ENCODE measurements at places on chromosomes 2 and 18.

DNA sequence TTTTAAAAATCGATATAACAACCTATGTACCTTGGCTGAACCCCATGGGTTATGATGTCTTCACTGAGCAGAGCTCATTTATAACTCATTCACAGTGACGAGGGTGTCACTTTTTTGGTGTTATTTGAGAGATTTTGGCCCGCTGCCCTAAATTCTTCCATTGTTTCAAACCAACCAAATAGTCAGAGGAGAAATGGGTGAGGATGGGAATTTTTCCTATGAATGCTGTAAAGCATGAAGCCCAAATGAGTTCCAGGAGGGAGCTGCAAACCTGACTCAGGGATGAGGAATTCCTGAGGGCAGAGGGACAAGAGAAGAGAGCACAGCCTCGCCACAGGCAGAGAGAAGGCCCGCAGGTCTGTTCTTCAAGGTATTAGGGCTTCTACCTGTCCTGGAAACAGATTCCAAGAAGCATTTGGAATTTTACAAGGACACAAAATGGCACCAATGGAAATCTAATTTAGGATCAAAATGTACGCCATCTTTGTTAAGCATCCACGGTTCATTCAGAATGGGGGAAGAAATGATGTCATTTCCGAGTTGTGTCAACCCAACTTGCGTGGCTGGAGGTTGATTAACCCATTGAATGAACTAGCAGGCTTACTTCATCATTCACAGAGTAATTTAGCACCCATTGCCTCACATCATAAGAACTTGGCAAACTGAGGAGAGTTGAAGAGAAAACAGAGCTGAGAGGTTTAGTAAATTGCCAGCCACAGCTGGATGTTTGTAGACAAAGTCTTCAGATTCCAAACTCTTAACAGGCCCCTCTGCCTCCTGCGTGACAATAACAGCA is 133.5 kb downstream of the LAMA3 start:
- no peaks in the 10 kb centered on the region for H3K27me3 ChIP-seq
- H3K4me1 ChIP-seq: peaks cover 11% of the 10 kb centered on the region
- H3K36me3 ChIP-seq: no peaks in the 10 kb centered on the region
- no peak for DNase-seq
- H3K27ac ChIP-seq: no peak overlapping the region

DNA sequence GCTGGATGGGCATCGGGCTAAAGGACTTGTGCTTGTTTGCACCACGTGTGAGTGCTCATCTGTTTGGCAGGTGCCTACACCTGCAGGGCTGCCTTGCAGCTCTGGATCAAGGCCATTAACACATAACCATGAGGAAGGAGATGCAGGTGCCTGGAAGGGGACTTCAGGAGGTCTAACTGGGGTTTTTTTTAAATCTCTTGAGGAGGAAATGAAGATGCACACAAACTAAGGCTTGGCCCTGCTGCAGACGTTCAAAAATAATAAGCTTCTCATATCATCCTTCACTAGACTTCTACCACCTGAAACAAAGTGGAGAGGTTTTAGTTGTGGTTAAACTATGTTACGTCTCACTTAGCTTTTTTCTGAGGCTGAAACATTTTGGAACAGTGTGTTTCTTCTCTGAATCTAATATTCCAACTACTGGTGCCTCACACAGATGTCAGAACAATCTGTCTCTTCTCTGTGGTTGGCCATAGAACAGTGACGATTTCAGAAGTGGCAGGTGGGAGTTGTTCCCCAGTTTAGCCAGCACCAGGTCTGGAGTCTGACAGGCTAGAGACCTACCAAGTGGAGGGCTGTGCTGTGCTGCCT is 36.5 kb downstream of the BCL2L11 start:
- no peak overlapping the region for H3K4me3 ChIP-seq
- no peak overlapping the region for H3K27ac ChIP-seq
- H3K36me3 ChIP-seq: peaks cover under 1% of the 10 kb centered on the region
- H3K4me1 ChIP-seq: peaks cover 58% of the 10 kb centered on the region

DNA sequence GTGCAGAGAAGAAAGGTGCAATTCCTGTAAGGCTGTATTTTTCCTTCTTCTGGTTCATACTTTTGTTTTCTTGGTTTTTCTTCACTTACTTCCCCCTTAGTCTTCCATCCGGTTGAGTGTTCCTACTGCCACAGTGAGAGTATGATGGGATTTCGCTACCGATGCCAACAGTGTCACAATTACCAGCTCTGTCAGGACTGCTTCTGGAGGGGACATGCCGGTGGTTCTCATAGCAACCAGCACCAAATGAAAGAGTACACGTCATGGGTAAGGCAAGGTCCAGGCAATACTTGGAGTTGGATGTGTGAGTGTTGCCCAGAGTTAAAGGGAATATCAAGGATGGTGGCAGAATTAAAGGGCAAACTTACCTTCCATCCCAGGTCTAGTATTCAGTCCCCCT is 108.0 kb downstream of the DTNA start:
- H3K4me3 ChIP-seq: no peak overlapping the region
- no peak for DNase-seq
- no peaks in the 10 kb centered on the region for H3K36me3 ChIP-seq
- H3K27me3 ChIP-seq: no peaks in the 10 kb centered on the region
- no peaks in the 10 kb centered on the region for H3K4me1 ChIP-seq

- no peaks in the 10 kb centered on the region for H3K27me3 ChIP-seq
- no peak overlapping the region for H3K4me3 ChIP-seq
- no peaks in the 10 kb centered on the region for H3K36me3 ChIP-seq
- no peak overlapping the region for H3K27ac ChIP-seq
- no peak for DNase-seq
Measured at GRCh38 chr2:173823543-173823939, 141.6 kb downstream of the SP3 start.

DNA sequence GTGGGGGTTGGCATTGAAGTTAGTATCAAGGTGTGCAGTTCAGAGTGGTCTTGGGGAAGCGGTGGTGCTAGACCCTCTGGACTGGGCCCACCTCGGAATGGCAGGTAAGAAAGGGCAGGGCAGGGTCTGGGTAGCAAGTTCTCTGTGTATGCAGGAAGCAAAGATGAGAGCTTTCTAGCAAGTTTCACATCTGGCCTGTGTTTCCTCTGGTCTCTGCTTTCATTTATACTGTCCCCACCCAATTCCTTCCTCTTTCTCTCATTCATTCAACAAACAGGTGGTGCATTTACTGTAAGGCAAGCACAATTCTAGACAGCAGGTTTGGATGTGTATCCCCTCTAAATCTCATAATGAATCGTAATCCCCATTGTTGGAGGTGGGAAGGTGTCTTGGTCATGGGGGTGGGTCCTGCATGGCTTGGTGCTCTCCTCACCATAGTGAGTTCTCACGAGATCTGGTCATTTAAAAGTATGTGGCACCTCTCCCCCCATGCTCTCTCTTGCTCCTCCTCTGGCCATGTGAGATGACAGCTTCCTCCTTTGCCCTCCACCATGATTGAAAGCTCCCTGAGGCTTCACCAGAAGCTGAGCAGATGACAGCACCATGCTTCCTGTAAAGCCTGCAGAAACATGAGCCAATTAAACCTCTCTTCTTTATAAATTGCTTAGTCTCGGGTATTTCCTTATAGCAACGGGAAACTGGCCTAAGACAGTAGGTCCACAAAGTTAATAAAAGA is 51.8 kb downstream of the PKDCC start:
- no peaks in the 10 kb centered on the region for H3K36me3 ChIP-seq
- no peak for DNase-seq
- H3K4me1 ChIP-seq: peaks cover 63% of the 10 kb centered on the region
- H3K27ac ChIP-seq: peak overlapping the region; percentile 60
- H3K27me3 ChIP-seq: no peaks in the 10 kb centered on the region
- H3K4me3 ChIP-seq: no peak overlapping the region

DNA sequence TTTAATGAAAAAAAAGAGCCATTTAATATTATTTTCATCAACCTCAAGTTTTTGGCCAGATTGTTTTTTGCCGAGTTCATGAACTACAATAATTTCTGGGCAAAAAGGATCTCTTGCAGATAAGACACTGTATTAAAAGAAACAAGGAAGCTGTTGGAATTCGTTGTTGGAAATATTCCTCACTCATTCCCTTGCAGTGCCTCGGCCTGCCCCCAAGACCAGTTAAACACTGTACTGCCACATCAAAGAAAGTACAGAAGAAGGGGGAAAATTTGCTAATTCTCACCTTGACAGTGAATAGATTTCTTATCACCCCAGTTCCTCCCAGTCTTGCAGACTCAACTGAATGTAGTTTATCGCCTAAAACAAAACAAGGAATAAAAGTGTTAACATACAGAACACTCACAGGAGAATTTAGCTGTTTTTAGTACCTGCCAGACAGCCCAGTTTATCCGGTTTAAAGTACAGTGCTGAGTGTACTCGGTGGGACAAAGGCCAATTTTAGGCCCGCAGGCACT is 1.2 kb downstream of the IDH1 start:
- peak overlapping the region; percentile 76 for H3K4me3 ChIP-seq
- H3K27ac ChIP-seq: peak overlapping the region; percentile 71
- H3K27me3 ChIP-seq: no peaks in the 10 kb centered on the region
- H3K36me3 ChIP-seq: no peaks in the 10 kb centered on the region
- no peak for DNase-seq
- H3K4me1 ChIP-seq: peaks cover 5% of the 10 kb centered on the region

DNA sequence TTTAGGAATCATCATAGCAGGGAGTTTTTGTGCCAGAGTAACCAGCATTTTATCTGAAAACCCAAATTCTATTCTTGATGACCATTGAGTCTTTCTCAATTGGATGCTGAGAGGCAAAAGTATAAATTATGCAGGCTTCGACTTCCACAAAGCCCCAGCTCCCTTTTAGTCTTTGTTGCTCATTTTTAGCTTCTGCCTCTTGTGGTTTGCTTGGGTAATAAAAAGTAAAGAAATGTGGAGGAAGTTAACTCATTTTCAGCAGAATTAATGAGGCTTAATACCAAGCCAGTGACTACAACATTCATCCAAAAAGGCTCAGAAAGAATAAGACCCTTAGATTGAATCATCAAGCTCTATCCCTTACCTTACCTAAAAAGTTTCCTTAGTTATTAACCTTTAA is 18.6 kb downstream of the ERMN start:
- H3K4me3 ChIP-seq: no peak overlapping the region
- no peaks in the 10 kb centered on the region for H3K27me3 ChIP-seq
- no peaks in the 10 kb centered on the region for H3K4me1 ChIP-seq
- no peak for DNase-seq
- no peak overlapping the region for H3K27ac ChIP-seq
- no peaks in the 10 kb centered on the region for H3K36me3 ChIP-seq

DNA sequence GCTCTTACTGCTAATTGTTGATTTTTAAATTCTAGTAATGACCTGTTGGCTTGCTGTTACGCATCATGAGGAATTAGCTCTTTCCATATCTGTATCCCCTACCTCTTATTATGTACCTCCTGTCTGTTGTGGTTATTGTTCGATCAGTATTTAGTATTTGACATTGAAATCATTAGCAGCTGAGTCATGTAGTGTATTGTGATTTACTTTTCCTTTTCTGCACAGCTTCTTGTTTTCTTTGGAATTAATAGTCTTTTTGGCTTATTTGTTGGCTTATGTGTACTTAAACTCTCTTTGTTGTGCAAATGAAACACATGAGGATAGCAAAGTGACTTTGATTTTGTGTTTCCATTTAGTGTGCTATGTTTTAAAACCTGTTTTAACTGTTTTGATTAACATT is 4.3 kb downstream of the EPB41L5 start:
- H3K27ac ChIP-seq: no peak overlapping the region
- H3K36me3 ChIP-seq: no peaks in the 10 kb centered on the region
- peaks cover 5% of the 10 kb centered on the region for H3K4me1 ChIP-seq
- no peaks in the 10 kb centered on the region for H3K27me3 ChIP-seq
- no peak for DNase-seq

GRCh38 chr2:204260162-204260877 is 285.0 kb upstream of the PARD3B start:
- H3K27me3 ChIP-seq: no peaks in the 10 kb centered on the region
- DNase-seq: no peak
- H3K4me1 ChIP-seq: no peaks in the 10 kb centered on the region
- H3K4me3 ChIP-seq: no peak overlapping the region

- no peaks in the 10 kb centered on the region for H3K36me3 ChIP-seq
- no peaks in the 10 kb centered on the region for H3K27me3 ChIP-seq
- H3K4me1 ChIP-seq: no peaks in the 10 kb centered on the region
- no peak overlapping the region for H3K27ac ChIP-seq
- no peak for DNase-seq
- H3K4me3 ChIP-seq: no peak overlapping the region
Measured at GRCh38 chr2:43743706-43744105, 30.1 kb upstream of the DYNC2LI1 start.

GRCh38 chr2:147384659-147385058 is 460.2 kb upstream of the ACVR2A start:
- no peak overlapping the region for H3K4me3 ChIP-seq
- no peaks in the 10 kb centered on the region for H3K27me3 ChIP-seq
- H3K27ac ChIP-seq: no peak overlapping the region
- H3K4me1 ChIP-seq: peaks cover 14% of the 10 kb centered on the region
- DNase-seq: no peak

DNA sequence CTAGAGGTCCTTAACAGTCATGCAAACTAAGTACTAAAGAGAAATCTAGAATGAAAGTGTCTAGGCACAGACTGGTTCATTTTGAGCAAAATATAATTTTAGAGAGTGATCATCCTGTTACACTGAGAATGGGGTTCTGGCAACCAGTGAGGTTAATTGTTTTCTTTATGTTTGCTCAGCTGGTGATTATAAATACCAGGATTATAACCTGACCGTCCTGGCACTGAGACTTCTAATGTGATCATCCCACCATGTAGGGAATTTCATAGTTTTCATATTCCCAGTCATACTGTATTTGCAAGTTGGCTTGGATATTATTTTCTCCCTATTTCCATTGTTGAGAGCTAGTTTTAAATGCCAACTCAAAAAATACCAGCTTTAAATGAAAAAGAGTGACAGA is 852.5 kb upstream of the LRATD1 start:
- H3K4me1 ChIP-seq: no peaks in the 10 kb centered on the region
- H3K4me3 ChIP-seq: no peak overlapping the region
- H3K36me3 ChIP-seq: no peaks in the 10 kb centered on the region
- DNase-seq: no peak
- H3K27ac ChIP-seq: no peak overlapping the region

DNA sequence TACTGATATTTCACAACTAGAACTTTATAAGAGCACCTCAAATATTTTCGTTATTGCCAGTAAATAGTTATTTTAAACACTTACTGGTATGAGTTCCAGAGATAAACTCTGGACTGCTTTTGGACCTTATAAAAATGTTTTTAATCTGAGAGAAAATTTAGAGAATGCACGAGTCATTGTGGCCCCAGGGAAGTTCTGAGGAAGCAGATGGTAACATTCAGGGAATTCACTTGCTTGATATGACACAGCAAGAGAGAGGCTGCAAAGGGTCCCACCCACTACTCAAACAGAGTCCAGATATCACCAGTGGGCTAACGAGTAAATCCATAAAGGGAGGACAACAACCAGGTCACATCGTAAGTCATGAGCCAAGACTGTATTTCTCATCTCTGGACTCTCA is 526.8 kb downstream of the TDRD15 start:
- H3K27ac ChIP-seq: no peak overlapping the region
- H3K27me3 ChIP-seq: no peaks in the 10 kb centered on the region
- no peaks in the 10 kb centered on the region for H3K36me3 ChIP-seq
- DNase-seq: no peak
